Aorta (tissue), 5 donors: ENCODE measurements at places on chromosomes 5 and 9. TPM values are rescaled to one million over a fixed set of nuclear protein-coding genes. Genes with fewer than 3 reads are reported as not detected.

Gene CDH10
- total RNA-seq: not detected

Gene RETREG1
- 6.5 TPM for total RNA-seq

Gene ZFR
- total RNA-seq: 64.9 TPM

Gene KCNT1
- total RNA-seq: 0.16 TPM

Gene RHOBTB3
- total RNA-seq: 36.8 TPM

Gene IL4
- not detected for total RNA-seq

Gene TIFAB
- not detected for total RNA-seq

Gene FOXD4L4
- total RNA-seq: 0.19 TPM

Gene COL27A1
- 54.3 TPM for total RNA-seq

Gene DMRT3
- 1.2 TPM for total RNA-seq

Gene CDKN2B-AS1
- 1.2 TPM for total RNA-seq

Gene CNTFR
- 9.9 TPM for total RNA-seq

Gene OLFML2A
- total RNA-seq: 7.1 TPM

GRCh38 chr5:142428773-142429473 is 104.1 kb upstream of the SPRY4 start:
- no peaks in the 10 kb centered on the region for H3K4me1 ChIP-seq
- no peak overlapping the region for H3K4me3 ChIP-seq
- no peaks in the 10 kb centered on the region for H3K27me3 ChIP-seq
- DNase-seq: no peak
- H3K36me3 ChIP-seq: no peaks in the 10 kb centered on the region

GRCh38 chr5:10789021-10789420 is 28.0 kb upstream of the DAP start:
- no peaks in the 10 kb centered on the region for H3K4me1 ChIP-seq
- H3K27me3 ChIP-seq: no peaks in the 10 kb centered on the region
- no peak for DNase-seq

DNA sequence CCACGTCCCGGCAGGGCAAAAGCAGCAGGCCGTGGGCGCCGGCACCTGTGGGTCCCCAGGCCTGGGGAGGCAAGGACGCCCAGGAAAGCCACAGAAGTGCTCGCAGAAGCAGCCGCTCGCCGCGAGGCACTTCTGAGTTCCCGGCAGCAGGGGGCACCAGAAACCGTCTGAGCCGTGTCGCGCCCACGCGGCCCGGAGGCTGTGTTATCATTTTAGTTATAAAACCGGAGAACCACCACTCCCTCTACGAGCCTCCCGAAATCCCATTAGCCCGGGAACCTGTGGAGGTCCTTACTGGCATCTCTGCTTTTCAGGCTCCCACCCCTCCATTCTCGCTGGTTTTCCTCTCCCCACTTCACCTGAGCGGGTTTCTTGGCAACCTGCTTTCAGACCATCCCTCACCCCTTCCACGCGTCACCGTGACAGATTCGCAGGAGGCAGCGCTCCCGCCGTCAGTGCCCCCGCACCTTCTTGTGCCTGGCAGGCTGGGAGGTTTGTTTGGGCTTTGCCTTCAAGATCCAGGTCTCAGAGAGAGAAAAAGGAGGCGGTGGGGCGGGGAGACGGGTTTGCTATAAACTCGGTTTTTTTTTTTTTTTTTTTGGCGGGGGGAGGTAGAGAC is 2.3 kb downstream of the GDNF start:
- no peaks in the 10 kb centered on the region for H3K4me1 ChIP-seq
- H3K27ac ChIP-seq: no peak overlapping the region
- H3K36me3 ChIP-seq: no peaks in the 10 kb centered on the region
- DNase-seq: peak; percentile 70
- no peaks in the 10 kb centered on the region for H3K27me3 ChIP-seq

GRCh38 chr9:99303177-99303576 is 81.1 kb downstream of the SEC61B start:
- no peak overlapping the region for H3K4me3 ChIP-seq
- H3K4me1 ChIP-seq: no peaks in the 10 kb centered on the region
- no peak for DNase-seq
- H3K27me3 ChIP-seq: no peaks in the 10 kb centered on the region

DNA sequence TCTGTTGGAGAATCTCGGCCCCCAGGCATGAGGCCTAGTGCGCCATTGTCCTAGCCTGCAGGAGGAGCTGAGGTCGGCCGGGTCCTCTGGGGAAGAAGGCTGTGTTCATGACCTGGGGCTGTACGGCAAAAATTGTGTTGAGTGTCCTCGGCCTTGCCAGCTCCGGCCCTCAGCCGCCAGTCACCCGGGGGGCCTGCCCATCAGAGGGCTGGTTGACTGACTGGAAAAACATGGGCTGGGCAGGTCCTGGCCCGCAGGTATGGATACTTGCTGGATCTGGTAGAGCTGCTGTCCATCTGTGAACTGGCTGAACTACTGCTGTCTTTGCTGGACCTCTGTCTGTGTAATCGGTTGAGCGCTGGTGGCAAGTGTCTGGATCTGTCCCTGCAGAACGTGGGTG is 136.7 kb upstream of the GAS1 start:
- no peaks in the 10 kb centered on the region for H3K36me3 ChIP-seq
- DNase-seq: no peak
- no peaks in the 10 kb centered on the region for H3K4me1 ChIP-seq

DNA sequence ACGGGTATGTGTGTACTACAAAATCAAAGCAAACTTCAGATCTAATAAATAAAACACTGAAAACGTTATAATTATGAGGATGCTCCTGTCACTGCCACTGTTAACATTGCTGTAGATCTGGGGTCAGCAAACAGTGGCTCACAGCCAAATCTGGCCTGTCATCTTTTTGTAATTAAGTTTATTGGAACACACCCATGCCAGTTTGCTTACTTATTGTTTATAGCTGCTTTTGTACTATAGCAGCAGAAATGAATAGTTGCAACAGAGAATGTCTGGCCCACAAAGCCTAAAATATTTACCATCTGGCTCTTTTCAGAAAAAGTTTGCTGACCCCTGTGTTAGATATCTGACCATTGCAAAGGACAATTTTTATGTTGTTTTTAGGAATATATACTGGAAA is 32.1 kb downstream of the PRRC1 start:
- H3K27me3 ChIP-seq: no peaks in the 10 kb centered on the region
- no peak overlapping the region for H3K4me3 ChIP-seq
- DNase-seq: no peak
- H3K4me1 ChIP-seq: no peaks in the 10 kb centered on the region
- H3K27ac ChIP-seq: no peak overlapping the region

GRCh38 chr5:178328826-178329730 is 96.5 kb upstream of the PHYKPL start:
- H3K4me1 ChIP-seq: no peaks in the 10 kb centered on the region

GRCh38 chr5:3835811-3836210 is 240.2 kb downstream of the IRX1 start:
- no peak overlapping the region for H3K27ac ChIP-seq
- no peaks in the 10 kb centered on the region for H3K4me1 ChIP-seq
- DNase-seq: no peak
- no peak overlapping the region for H3K4me3 ChIP-seq

GRCh38 chr5:151318850-151319732 is 15.5 kb upstream of the SLC36A3 start:
- H3K4me1 ChIP-seq: no peaks in the 10 kb centered on the region
- no peaks in the 10 kb centered on the region for H3K36me3 ChIP-seq
- no peak overlapping the region for H3K4me3 ChIP-seq
- no peaks in the 10 kb centered on the region for H3K27me3 ChIP-seq
- H3K27ac ChIP-seq: no peak overlapping the region

GRCh38 chr5:172858990-172859811 is 25.1 kb downstream of the ERGIC1 start:
- H3K36me3 ChIP-seq: no peaks in the 10 kb centered on the region
- H3K4me1 ChIP-seq: no peaks in the 10 kb centered on the region
- H3K27me3 ChIP-seq: no peaks in the 10 kb centered on the region
- H3K27ac ChIP-seq: peak overlapping the region; percentile 98
- peak; percentile 89 for DNase-seq

DNA sequence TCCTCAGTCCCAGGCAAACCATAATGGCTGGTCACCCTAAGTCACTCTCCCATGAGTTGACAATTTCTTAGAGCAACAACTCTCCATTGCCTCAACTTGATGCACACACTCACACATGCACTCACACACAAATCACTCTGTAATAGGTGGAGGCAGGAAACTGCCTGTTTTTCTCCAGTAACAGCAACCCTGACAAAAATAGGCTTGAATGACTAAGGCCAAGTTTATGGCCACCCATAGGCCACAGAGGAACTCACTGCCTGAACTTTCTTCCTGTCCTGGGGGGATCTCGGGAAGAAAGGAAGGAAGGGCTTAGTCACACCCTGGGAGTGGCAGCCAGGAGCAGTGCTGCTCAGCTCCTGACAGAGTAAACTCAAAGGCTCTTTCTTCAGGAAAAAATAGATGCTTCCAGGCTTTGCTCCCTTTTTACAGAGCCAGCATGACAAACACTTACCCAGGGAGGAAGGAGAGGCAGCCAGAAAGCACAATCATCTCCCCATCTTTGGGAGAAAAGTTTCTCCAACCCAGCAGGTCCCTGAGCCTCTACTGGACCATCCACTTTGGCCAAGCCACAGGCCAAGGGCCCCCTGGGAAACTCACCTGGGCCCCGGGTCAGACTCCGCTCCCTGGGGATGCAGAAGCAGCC is 368 bp downstream of the SH3TC2 start:
- no peaks in the 10 kb centered on the region for H3K4me1 ChIP-seq
- peaks cover 2% of the 10 kb centered on the region for H3K27me3 ChIP-seq
- H3K4me3 ChIP-seq: no peak overlapping the region
- no peak for DNase-seq

DNA sequence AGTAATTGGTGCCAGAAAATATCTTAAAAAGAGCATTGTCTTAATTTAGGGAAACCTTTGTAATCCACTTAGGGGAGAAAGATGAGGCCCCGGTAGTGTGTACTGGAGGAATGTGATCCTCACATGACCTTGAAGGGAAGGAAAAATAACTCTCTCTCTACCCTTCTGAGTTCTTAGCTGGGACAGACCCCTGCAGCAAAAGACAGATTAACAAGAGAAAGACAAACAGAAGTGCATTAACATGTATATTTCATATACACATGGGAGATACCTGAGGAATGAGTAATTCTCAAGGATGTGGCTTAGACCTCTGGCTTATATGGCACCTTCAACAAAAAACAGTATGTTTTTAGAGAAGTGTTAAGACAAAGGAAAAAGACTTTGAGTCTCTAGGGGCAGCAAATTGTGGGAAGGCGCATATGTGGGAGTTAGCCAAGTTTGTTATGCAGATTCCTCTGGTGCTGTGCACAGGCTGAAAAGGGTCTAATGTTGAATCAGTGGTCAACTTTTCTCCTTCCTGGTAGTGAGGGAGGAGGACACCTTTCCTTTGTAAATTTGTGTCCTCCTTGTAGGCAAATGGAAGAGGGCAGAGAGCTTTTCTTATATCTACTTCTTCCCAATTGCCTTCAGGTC is 138.8 kb downstream of the LRRC70 start:
- no peaks in the 10 kb centered on the region for H3K4me1 ChIP-seq
- H3K4me3 ChIP-seq: no peak overlapping the region
- H3K36me3 ChIP-seq: no peaks in the 10 kb centered on the region
- H3K27me3 ChIP-seq: no peaks in the 10 kb centered on the region
- no peak overlapping the region for H3K27ac ChIP-seq

DNA sequence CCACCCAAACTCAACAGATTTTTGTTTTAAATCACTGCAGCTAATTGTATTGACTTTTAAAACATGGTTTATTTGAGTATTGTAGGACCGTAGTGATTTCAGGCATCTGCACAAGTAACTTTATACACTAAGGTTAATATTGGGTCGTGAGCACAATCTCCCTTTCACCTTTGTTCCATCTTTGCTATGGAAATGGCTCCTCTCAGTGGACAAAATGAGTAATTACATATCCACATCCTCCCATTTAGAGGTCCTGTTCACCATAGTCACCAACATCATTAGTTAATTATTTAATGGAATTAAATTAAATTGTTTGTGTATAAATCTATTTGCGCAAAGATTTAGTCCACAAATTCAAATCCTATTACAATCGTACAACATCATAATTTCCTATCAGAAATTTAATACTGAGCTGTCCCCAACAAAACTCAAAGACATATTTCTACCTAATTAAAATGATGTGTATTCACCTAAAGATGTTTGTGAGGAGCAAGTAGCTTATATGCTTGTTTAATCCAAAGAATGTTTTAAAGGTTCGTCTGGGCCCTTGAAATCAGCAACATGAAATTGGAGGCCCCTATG is 173.0 kb upstream of the DAPK1 start:
- no peaks in the 10 kb centered on the region for H3K4me1 ChIP-seq
- H3K27me3 ChIP-seq: no peaks in the 10 kb centered on the region
- no peak for DNase-seq

DNA sequence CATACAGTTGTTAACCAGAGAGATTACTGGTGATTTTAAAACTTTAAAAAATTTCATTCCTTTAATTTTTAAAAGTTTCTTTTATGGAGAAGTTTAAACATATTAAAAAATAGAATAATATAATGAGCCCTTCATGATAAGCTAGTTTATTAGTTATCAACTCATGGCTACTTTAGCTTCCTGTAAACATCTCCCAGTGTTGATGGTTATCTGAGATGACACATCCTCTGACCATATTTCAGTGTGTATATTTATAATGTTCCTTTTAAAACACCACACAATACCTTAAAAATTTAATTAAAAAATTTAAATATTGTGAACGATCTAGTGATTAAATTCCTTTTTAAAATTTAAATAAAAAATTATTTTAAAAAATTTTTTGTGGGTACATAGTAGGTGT is 74.1 kb downstream of the IPO11 start:
- no peaks in the 10 kb centered on the region for H3K36me3 ChIP-seq
- H3K27ac ChIP-seq: no peak overlapping the region
- no peak for DNase-seq
- H3K27me3 ChIP-seq: no peaks in the 10 kb centered on the region

DNA sequence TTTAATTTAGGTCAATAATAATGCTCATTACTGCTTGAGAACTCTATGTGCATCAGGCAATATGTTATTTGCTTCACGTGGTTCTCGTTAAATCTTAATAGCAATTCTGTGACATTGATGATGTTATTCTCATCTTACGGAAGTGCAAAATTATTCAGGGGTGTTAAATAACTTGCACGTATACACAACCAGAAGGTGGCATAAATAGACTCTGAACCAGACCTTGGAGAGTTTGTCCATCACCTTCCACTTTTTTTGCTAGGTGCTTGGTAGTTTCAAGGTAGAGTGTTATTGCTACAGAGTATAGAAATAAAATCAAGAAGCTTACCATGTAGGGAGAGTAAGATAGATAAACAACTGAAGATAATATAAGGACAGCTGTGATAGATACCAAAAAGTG is 23.6 kb upstream of the TNFAIP8 start:
- no peaks in the 10 kb centered on the region for H3K4me1 ChIP-seq
- H3K27ac ChIP-seq: no peak overlapping the region
- no peaks in the 10 kb centered on the region for H3K27me3 ChIP-seq
- H3K36me3 ChIP-seq: no peaks in the 10 kb centered on the region

GRCh38 chr9:118651511-118651910 is 717.7 kb downstream of the BRINP1 start:
- DNase-seq: no peak
- H3K4me1 ChIP-seq: no peaks in the 10 kb centered on the region
- H3K36me3 ChIP-seq: no peaks in the 10 kb centered on the region
- H3K27me3 ChIP-seq: no peaks in the 10 kb centered on the region
- no peak overlapping the region for H3K4me3 ChIP-seq
